ENCODE measurements at places on chromosomes 3 and 15.
A peak's percentile ranks its signal among the peaks of the same experiment; 100 is the strongest.

GRCh38 chr3:127791221-127791913, 30.9 kb downstream of the MGLL start:
- DNase-seq: no peak

GRCh38 chr3:69251078-69251805, 128.8 kb upstream of the LMOD3 start:
- no peak for DNase-seq

DNA sequence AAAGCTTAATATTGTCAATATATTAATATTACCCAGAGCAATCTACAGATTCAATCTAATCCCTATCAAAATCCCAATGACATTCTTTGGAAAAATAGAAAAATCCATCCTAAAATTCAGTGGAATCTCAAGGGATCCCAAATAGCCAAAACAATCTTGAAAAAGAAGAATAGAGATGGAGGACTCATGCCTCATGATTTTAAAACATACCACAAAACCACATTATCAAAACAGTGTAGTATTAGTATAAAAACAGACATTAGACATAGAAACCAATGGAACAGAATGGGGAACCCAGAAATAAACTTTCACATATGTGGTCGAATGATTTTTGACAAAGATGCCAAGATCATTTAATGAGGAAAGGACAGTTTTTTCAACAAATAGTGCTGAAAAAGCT, 14.6 kb downstream of the NEK4 start:
- no peak for DNase-seq

GRCh38 chr3:53485675-53486403, 8.6 kb upstream of the CACNA1D start:
- no peak for DNase-seq

GRCh38 chr15:39579487-39580116, 1.3 kb upstream of the THBS1 start:
- DNase-seq: no peak

- no peak for DNase-seq
These were observed 42.1 kb upstream of the SLC6A6 start for GRCh38 chr3:14360123-14360881.

GRCh38 chr3:77040216-77040615, 317 bp downstream of the ROBO2 start:
- DNase-seq: no peak

GRCh38 chr3:16604887-16605602, at the start of gene DAZL:
Gene DAZL (minus strand): TSS chr3:16605423. CDS start chr3:16605205, 218 bp downstream.
- DNase-seq: no peak

DNA sequence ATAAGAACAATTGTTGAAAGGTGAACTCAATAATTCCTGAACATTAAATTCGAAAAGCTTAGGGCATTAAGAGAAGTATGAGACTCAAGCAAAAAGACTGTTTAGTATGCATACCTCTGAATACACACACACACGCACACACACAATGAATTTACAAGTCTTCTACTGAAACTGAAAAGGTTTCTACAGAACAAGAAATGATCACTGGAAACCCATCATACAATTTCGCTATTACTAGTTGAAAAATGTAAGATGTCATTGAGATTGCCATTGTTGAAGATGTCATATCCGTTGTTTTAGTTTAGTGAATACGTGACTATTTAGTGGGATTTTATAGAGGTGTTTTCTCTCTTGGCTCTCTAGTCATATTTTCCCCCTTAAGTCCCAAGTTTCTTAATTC, 106.8 kb downstream of the FOXB1 start:
- no peak for DNase-seq

- DNase-seq: no peak
These were observed 65.1 kb downstream of the AP4E1 start for GRCh38 chr15:50973605-50974004.

DNA sequence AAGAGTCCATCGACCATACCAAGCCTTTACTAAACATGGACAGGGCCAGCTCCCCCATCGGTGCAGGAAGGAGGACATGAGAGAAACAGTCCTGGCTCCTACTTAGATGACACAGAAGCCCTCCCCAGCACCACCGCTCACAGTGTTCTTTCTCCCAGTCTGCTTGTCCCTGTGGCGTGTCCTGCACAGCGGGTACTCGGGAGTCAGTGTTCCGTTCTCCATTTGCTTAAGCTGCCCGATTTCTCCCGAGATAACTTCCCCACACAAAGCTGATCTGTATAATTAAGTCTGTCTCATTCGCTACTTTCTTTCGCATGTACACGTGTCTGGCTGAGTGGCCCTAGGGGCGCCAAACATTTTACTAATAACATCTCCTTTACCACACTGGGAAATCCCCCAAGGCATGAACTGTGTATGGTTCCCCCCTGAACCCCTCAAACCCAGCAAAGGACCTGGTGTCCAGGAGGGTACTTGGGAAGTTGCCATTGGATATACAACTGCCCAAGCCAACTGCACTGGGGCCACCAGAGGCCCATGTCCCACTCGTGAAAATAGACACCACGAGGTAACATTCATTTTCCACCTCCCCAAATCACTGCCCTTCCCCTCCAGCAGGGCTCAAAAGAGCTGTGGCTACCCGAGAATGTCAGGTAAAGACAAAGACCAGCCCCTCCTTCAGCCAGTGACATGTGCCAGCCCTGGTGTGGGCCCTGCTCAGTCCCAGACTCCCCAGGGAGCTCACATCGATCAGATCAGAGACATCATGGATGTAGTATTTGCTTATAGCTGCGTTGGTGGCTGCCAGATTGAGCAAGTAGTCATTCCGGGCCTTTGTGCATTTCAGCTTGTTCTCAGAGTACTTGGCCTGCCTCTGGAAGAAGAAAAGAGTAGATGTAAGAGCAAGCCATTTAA, 96.5 kb upstream of the RAD18 start:
- DNase-seq: no peak

- DNase-seq: no peak
These were observed 573.6 kb upstream of the ARRDC4 start for GRCh38 chr15:97386940-97387339.

GRCh38 chr15:45549541-45550220, 27.1 kb upstream of the SLC30A4 start:
- DNase-seq: no peak

- no peak for DNase-seq
These were observed 59.0 kb downstream of the CDCP1 start for GRCh38 chr3:45087155-45087554.

- DNase-seq: no peak
These were observed 21.9 kb downstream of the CYP8B1 start for GRCh38 chr3:42853739-42854302.

- no peak for DNase-seq
These were observed 3.7 kb upstream of the PLA2G4F start for GRCh38 chr15:42160136-42160535.

GRCh38 chr3:9214185-9214584, 35.3 kb downstream of the SRGAP3 start:
- DNase-seq: no peak

GRCh38 chr3:39208463-39209055, 16.2 kb upstream of the XIRP1 start:
- DNase-seq: peak; percentile 24

- no peak for DNase-seq
These were observed 30.0 kb downstream of the FILIP1L start for GRCh38 chr3:100084100-100084806.

GRCh38 chr3:160183345-160184076, 41.7 kb upstream of the C3orf80 start:
- DNase-seq: no peak

GRCh38 chr3:134711284-134711683, 60.5 kb upstream of the KY start:
- DNase-seq: no peak

DNA sequence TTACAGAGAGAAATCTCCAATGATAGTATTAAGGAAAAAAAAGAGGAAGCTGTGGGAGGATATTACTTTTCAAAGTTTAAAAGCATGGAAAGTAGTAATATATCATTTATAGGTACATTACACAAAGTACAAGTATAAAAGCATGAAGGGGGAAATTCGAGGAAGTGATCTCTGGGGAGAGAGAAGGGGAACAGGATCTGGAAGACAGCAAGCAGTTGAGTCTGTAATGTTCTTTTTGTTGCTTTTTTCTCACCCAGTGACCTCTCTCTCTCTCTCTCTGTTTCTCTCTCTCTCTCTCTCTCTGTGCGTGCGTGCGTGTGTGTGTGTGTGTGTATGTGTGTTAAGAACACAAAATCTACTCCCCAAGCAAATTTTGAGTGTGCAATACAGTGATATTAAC, 10.2 kb downstream of the C3orf20 start:
- no peak for DNase-seq
